NCI-H146 (cell line): ENCODE measurements at places on chromosomes 4 and X.

DNA sequence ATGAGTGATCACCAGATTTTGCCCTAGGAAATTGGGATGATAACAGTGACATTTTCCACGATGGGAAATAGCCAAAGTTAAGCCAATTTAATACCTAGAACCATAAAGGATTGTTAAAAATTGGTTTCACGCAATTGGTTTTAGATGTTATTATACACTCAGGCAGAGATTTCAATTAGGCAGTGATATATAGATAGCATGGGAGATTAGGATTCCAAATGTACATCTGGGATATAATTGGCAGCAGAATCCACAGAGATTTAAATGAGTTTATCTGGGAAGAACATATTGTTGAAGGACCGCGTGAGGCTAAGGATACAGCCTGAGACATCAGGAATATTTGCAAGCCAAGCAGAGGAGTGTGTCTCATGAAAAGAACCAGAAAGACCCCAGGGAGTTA lies 351.6 kb downstream of the GPM6A start:
- no peak for DNase-seq

- no peak for DNase-seq
Measured at GRCh38 chrX:28888416-28888815, 301.2 kb downstream of the IL1RAPL1 start.

DNA sequence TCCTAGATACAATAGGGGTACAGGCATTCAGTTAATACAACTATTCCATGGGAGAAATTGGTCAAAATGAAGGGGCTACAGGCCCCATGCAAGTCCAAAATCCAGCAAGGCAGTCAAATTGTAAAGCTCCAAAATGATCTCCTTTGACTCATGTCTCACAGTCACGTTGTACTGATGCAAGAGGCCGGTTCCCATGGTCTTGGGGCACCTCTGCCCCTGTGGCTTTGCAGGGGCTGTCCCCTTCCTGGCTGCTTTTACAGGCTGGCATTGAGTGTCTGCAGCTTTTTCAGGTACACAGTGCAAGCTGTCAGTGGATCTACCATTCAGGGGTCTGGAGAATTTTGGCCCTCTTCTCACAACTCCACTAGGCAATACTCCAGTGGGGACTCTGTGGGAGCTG lies 12.5 kb upstream of the ASIC5 start:
- DNase-seq = no peak

DNA sequence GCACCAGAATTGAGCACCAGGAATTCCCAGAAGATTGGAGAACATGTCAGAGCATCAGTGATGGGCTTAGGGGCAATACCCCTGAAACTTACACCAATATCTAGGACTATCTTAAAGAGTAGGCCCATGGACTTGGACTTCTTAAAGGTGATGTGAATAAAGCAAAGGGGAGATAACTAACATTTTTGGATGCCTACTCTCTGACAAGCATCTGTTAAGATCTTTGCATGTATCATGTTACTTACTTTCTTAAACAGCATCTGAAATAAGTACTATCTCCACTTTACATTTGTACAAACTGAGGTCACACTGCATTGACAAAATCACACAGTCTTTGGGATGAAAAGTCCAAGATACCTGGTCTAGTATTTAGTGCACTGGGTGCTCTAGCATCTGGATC lies 258.6 kb upstream of the ARSJ start:
- DNase-seq = no peak

GRCh38 chr4:71495454-71495853 lies 156.6 kb downstream of the SLC4A4 start:
- DNase-seq = no peak

DNA sequence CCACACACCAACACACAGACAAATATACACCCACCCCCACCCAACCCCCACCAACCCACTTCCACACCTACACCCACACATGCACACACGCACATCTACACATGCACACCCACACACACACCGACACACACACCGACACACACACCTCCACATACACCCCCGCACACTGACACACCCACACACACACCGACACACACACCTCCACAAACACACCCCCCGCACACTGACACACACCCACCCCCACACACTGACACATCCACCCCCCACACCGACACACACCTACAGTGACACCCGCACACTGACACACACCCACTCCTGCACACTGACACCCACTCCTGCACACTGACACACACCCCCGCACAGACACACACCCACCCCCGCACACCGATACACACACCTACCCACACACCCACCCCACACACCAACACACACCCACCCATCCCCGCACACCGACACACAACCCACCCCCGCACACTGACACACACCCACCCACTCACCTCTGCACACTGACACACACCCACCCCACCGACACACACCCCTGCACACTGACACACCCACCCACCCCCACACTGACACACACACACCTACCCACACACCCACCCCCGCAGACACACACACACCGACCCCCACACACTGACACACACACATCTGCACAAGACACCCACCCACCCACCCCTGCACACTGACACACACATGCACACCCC lies 31.1 kb downstream of the FGFRL1 start:
- DNase-seq = no peak

GRCh38 chrX:42143866-42144592 lies 220.7 kb upstream of the CASK start:
- DNase-seq = no peak

DNA sequence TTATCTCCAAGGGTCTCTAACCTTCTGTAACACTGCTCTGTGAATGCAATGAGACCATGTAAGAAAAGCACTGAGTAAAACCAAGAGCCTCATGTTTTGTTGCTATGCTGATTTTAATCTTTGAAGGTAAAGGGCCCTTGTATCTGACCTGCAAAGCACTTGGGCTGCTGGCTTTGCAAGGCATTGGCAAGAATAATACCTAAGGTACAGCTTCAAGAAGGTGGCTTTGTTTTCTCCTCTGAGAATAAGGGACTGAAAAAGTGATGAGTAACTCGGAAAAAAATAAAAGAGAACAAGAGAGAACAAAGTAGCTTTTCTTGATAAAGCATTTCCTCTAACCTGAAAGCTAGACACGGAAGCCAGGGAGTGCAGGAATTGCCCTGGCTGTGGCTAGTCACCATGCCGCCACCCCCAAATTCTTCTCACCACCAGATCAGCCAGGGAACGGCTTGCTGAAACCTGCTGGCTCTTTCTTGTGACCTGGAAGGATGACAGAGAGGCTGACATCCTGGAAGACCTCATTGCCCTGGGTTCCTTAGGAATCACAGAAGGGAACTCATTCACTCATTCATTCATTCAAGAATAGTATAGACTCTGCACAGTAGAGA lies 41.8 kb upstream of the HS3ST1 start:
- no peak for DNase-seq

- no peak for DNase-seq
Measured at GRCh38 chrX:46328133-46328532, 217.1 kb downstream of the ZNF674 start.

DNA sequence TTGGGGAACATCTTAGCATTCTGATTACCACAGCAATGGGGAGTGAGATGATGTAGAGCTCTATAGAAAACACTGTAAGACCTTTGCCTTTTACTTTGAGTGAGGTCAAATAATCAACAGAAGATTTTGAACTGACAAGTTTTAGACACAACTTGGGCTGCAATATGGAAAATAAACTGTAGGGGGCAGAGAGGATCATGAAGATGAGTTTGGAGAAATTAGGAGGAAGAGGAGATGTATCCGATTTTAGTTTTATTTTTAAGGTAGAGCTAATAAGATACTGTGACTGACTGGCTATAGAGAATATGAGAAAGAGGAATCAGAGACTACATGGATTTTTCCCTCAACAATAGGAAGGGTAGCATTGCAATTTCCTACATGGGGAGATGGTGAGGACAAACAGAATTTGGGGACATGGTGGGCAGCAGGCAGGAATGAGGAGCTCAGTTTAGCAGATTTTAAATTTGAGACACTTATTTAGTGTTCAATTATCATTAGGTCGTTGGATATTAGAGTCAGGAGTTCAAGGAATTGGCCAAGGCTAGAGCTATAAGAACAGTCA lies 563.1 kb downstream of the INPP4B start:
- DNase-seq = no peak

DNA sequence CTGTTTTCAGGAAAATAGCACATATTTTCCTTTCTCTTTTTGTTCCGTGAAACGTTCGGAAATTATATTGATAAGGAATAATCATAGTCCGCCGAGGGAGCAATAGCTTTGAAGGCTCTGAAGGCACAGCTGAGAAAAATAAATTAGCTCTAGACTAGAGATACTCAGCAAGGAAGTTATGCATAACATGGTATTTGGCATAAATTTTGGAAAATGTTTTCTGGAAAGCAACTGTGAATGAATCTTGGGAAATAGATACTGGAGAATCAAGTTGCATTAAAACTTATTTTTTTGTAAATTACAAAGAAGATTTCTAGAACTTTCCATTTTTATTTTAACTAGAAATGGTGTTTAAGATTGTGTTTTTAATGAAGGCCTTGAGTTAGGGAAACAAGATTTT lies 92.4 kb downstream of the HPRT1 start:
- DNase-seq = no peak

DNA sequence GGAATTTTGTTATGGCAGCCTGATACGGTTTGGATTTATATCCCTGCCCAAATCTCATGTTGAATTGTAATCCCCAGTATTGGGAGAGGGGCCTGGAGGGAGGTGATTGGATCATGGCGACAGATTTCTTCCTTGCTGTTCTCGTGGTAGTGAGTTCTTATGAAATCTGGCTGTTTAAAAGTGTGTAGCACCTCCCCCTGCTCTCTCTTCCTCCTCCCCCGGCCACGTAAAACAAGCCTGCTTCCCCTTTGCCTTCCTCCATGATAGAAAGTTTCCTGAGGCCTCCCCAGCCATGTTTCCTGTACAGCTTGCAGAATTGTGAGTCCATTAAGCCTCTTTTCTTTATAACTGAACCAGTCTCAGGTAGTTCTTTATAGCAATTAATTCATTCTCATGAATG lies 37.9 kb downstream of the SUPT20HL2 start:
- DNase-seq = no peak

DNA sequence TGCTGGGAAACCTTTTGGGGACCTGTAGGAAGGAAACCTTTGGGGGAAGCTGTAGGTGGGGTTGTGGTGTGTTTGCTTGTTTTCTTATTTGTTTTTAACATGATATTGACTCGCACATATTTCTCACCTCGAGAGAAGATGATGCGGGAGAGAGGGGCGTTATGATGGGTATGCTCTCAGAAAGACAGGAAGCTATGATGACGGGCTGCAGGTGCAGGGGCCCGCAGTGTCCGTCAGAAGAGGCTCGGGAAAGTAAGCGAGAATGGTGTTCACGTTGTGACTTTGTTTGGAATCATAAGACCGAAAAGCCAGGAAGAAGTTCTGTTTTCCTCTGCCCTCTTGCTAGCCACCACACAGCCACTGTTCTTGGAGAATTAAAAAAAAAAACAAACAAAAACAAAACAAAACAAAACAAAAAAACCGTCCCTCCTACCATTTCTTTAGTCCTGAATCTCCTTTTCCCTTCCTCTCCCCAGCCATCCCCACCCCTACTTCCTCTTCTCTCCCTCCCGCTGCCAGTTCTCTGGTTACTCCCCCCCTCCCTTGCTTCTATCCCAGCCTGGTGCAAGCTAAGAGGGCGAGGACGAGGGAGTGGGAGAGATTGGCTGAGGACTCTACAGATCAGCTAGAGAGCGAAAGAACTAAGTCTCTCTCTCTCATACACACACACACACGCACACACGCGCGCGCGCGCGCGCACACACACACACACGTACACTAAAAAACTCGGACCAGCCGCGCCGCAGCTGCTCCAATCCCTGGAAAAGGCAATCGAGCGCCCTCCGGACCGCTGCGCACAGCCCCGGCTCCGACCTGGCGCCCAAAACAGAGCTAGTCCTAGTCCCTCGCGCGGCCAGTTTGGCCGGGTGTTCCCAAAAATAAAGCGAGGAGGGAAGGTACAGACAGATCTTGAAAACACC lies at the start of gene BMP3:
BMP3 (plus strand) TSS at position 648 of the 920 bp plus-strand sequence. CDS start 577 bp downstream, outside the sequence.
- DNase-seq = peak; percentile 70

DNA sequence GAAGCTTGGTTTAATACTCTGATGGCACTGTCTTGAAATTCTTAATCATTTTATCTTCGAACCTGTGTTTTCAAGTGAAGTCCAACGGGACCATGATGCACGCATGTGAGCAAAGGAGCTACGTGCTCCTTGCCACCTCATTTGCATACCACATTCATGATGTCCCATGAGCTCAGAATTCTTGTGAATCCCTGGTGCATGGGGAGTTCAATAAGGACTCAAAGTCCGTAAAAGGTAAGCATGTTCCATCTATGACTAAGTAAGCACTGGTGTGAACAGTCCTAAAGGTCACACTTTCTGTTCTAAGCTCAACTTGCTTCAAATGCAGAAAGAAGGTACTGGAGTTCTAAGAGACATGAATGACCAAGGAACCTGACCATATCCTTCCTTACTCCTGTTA lies 13.1 kb upstream of the GPM6B start:
- DNase-seq = no peak

DNA sequence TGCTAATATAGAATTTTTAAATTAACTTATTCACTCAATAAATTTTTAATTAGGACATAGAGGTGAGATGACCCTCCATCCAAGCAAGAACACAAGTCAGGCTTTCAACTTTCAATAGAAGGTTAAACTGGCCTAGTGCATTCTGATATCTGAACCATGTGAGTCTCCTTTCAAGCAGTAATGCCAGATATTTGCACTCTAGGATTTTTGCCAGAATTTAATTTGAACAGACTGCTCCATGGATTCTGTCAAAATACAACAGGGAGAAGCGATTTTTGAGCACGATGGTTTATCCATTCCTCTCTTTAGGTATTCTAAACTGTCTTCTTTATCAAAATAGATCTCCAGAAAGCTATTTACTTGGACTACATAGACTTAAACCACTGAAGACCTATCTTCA lies 72.0 kb upstream of the DCLK2 start:
- DNase-seq = peak; percentile 1

GRCh38 chr4:24594887-24595286 lies 10.5 kb upstream of the DHX15 start:
- no peak for DNase-seq

- DNase-seq = no peak
Measured at GRCh38 chr4:38523524-38524448, 140.2 kb upstream of the KLF3 start.

DNA sequence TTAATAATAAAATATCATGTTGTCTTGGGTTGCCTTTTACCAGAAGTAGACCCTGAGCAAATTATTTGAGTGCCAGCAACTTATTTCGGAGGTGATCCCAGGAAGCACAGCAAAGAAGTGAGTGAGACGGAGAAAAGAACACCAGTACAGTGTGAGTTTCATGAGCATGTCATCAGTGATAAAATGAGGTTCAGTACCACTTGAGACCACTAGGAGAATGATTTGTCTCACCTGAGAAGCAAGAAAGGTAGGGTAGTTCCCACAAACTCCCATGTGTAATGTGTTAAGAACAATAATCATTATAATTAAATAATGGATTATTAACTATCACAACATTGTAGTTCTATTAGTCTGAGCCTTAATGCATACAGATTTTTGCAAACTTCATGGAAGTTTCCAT lies 112.8 kb upstream of the DMD start:
- DNase-seq = no peak
